ENCODE measurements at places on chromosomes 5 and 9. TPM values are rescaled to one million over a fixed set of nuclear protein-coding genes. Genes with fewer than 3 reads are reported as not detected.

GRCh38 chr5:114062932-114063867 lies 298.7 kb upstream of the KCNN2 start:
- DNase-seq: no peak

DNA sequence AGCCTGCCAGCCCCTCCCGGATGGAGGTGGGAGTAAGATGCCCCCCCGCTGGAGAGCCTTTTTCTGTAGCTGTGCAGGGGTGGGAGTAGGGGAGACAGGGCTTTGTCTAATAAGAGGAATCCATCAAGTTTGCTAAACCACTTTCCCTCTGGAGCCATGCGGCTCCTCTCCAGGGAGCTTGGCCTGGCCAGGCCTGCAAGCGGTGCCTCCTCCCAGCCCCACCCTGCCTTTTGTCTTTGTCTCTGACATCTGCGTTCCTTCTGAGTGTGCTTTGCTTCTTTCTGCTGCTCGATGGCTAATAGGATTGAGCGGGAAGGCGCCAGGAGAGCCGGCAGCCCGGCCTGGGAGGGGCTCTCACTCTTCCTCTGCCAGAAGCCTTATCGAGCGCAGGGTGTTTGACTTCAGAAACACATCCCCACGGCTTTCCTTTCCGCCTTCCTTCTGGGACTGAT lies 26.7 kb upstream of the FCN1 start:
- DNase-seq: no peak

DNA sequence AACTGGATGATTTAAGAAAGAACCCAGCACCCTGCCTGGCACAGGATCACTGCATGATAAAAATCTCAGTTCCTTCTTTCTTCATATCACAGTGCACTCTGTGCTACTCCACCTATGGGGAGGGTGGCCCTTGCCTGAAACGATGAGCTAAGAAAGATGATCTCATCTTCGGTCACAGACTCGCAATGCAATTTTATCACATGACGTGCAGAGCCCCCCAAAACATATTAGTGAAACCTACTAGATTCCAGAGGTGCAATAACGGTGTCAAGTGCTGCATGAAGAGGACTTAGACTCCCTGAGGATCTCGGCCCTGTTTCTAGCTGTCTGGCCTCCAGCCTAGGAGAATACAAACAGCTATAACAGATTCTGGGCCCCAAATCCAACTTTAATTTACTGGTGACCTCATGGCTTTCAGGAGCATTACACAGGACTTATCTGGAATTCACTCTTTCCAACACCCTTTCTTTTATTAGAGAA lies 104.0 kb downstream of the EBF1 start:
- DNase-seq: no peak

- no peak for DNase-seq
These were observed 3.4 kb upstream of the CCIN start for GRCh38 chr9:36165826-36166167.

GRCh38 chr5:4983701-4984100 lies 156.4 kb upstream of the ADAMTS16 start:
- no peak for DNase-seq

DNA sequence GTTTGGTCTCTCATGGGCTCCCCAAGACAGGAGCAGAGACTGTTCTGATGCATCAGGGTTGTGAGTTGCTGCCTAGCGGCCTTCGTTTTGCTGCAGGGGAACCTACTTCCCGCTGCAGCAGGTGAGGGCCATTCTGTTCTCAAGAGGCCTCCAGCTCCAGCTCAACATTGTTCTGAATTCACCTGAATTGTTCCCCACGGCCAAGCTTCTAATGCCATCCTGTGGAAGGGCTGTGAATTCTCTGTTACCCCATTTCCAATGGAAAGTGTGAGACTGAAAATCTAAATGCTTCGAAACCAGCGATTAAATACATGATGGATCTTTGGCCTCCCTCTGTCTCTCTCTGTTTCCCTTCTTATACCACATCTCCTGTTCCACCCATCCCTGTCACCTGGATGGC lies 349.1 kb upstream of the DAP start:
- no peak for DNase-seq

- no peak for DNase-seq
These were observed 1081.6 kb upstream of the ACO1 start for GRCh38 chr9:31302620-31303418.

DNA sequence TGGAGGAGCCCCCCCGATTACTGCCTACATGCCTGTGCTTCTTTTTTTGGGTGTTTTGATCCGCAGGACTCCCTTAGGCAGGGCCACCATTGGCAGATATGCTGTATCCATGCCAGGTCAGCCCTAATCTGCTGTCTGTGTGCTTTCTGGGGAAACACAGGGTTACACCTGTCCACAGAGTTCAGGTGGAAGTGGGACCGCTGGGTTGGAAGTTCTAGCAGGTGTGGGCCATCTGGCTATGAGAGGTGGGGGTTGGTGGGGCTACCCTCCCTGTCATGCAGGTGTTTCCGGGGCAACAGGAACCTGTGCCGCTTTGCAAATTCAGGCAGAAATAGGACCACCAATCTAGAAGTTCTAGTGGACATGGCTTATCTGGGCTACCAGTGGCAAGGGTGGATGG lies 17.0 kb downstream of the IFNE start:
- no peak for DNase-seq

GRCh38 chr5:61231813-61232212 lies 69.5 kb upstream of the SMIM15 start:
- DNase-seq: no peak

DNA sequence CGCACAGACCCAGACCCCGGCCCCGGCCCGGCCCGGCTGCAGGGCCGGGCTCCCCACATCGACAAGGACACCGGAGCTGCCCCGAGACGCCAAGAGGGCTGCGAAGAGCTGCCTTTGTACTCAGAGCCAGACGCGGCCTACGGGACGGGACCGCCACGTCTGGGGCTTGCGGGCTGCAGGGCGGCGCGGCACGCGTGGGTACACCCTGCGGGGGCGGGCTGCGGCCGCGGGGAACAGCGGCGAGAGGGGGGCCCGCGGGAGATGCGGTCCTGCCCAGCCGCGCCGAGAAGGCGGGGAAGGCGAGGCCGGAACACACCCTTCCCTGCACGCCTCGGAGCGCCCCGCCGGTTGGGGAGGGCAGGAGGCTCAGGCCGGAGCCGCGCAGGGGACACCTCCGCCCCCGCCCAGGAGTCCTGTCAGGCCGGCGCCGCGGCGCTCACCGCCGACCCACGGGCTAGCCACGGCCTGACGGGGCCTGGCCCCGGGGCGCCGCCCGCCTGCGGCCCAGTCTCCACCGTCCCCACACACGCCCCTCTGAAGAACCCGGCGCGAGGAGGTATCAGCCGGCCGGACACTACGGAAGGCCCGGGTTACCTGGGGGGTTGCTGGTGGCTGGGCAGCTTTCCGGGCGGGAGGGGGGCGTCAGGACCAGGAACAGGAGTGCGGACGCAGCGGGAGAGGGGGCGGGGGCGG lies 478 bp downstream of the RAB14 start:
- peak; percentile 48 for DNase-seq

DNA sequence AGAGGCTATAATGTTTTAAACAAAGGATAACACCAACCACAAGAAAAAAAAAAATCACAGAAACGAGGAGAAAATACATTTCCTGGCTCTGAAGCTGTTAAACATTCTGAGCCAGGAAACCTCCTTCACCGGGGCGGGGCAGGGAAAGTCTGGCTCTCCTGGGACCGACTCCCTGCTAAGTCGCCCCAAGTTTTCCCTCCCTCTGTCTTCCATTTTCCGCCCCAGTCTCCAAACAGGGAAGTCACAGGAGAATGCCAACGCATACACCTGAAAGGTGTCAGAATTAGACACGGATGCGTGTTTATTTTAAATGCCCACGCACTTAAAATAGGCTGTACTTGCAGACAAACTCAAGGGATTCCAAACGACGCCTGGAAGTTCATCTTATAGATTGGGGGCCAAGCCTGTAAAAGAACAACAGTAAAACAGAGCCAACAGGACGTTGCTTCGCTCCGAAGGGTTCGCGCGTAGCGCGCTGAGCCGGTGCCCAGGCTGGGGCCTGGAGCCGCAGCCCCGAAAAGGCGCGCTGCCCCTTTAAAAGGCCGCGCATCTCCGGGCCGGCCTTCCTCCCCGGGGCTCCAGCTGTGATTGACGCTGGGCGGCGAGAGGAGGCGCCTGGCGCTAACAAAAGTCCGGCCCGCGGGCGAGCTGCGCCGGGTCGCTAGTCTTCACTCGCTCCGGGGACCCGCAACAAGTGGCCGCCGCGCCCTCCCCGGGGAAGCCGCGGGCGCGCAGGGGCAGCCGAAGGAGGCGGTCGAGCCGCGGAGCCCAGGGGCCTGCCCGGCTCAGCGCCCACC lies at the start of gene FBXL7:
Gene FBXL7 (plus strand): TSS at position 653 of the 797 bp plus-strand sequence.
- peak; percentile 91 for DNase-seq

GRCh38 chr9:96149533-96150280 lies 152.3 kb downstream of the HSD17B3 start:
- no peak for DNase-seq

GRCh38 chr5:141623186-141623585 lies 4.4 kb upstream of the DIAPH1 start:
- no peak for DNase-seq

DNA sequence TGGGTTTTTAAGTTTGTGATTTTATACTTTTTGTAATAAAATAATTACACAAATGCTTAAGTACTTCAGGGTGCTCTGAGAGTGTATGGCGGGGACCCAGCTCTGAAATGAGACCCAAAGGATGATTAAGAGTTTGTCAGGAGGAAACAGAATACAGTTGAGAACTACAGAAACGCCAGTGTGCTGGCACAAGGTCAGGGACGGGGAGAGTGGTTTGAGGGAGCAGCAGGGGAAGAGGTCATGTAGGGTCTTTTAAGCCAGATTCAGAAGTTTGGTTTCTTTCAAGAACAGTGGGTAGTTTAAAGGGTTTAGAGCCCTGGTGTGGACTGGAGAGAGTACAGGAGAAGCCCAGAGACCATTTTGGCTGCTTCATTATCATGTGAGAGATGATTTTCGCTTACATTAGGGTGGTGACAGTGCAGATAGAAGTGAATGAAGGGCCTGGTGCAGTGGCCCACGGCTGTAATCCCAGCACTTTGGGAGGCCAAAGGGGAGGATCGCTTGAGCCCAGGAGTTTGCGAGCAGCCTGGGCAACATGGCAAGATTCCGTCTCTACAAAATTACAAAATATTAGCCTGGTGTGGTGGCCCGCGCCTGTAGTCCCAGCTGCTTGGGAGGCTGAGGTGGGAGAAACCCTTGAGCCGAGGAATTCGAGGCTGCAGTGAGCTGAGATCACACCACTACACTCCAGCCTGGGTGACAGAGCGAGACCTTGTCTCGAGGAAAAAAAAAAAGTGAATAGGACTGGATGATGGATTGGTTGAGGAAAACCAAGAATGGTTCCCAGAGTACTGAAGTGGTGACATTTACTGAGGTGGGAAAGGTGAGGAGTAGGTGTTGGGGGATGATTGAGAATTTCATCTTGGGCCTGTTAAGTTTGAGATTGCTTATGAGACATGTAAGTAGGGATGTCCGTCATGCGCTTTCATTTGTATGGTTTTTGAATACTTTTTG lies 1.4 kb upstream of the ETF1 start:
- peak; percentile 76 for DNase-seq

GRCh38 chr5:141760753-141761152 lies 78.7 kb upstream of the ARAP3 start:
- no peak for DNase-seq

GRCh38 chr5:18497089-18497488 lies 862.8 kb downstream of the TAF11L14 start:
- DNase-seq: no peak

DNA sequence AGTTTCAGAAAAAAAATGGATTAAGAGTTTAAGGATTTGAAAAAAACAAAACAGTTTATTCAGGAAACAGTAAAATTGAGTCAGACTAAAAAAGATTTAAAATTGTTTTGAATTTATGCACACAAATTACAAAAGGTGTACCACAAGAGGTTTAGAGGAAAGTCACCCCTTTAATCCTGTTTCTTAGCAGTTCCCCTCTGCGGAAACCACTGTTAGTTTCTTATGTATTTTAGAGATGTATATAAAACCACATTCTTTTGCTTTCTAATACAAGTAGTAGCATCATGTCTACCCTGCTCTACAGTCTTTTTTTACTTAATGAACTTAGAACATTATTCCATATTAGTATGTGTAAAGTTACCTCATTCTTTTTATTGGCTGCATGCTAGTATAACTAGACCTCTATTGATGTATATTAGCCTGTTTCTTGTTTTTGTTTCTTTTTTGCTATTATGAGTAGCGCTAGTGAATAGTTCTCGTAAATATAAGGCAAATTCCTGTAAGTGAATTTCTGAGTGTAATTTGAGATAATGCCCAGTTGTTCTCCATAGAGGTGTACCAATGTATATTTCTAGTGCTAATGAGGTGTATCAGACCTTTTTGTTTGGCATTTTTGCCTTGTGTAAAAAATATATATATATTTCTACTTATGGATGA lies 20.0 kb downstream of the GPBP1 start:
- DNase-seq: no peak

DNA sequence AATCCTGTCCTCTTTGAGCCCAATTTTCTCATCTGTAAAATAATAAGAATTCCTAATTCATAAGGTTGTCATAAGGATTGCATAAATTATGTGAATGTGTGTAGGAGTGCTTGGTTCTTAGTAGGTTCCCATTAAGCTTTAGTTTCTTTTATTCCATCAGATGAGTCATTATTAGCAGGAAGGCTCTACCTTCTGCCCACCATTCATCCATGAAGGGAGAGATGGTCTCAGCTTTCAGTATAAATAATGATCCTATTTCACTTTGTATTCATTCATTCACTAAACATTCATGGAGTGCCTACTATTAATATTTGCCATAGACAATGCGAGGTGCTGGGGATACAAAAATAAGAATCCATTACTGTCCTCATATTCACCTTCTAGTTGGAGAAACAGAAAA lies 3.0 kb downstream of the CMYA5 start:
- DNase-seq: no peak

GRCh38 chr5:10480237-10480985 lies 38.7 kb downstream of the ROPN1L start:
- no peak for DNase-seq

SLC34A1 gene
- not detected for total RNA-seq

C9orf43 gene
- not detected for total RNA-seq

GABRA1 gene
- not detected for total RNA-seq

NR5A1 gene
- not detected for total RNA-seq

NME5 gene
- total RNA-seq: not detected

LCN9 gene
- total RNA-seq: not detected

C5orf34 gene
- total RNA-seq: 19.1 TPM

DROSHA gene
- 47.1 TPM for total RNA-seq

EQTN gene
- not detected for total RNA-seq

AJM1 gene
- 0.82 TPM for total RNA-seq

DAB2IP gene
- total RNA-seq: 6.8 TPM

RGS7BP gene
- total RNA-seq: not detected

All from MG63 (cell line).